ENCODE measurements at places on chromosomes 7 and 10.

DNA sequence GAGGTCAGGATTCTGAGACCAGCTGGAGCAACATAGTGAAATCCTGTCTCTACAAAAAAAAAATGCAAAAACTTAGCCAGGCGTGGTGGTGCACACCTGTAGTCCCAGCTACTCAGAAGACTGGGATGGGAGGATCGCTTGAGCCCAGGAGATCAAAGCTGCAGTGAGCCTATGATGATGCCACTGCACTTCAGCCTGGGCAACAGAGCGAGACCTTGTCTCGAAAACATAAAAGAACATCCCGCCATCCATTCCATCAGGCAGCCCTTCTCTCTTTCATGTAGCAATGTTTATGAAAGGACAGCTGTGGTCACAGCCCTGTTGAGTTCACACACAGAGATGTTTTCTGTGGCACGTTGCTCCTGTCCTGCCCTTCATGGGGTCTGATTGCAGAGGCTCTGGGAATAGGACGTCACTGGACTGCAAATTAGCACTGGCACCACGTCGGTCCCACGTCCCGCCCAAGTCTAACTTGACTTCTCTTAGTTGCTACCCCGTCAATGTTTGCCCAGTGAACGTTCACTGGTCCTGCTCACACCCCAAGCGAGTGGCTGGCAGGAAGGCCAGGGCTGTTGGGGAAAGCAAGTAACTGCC, 64.5 kb upstream of the MYL10 start:
- DNase-seq: no peak

DNA sequence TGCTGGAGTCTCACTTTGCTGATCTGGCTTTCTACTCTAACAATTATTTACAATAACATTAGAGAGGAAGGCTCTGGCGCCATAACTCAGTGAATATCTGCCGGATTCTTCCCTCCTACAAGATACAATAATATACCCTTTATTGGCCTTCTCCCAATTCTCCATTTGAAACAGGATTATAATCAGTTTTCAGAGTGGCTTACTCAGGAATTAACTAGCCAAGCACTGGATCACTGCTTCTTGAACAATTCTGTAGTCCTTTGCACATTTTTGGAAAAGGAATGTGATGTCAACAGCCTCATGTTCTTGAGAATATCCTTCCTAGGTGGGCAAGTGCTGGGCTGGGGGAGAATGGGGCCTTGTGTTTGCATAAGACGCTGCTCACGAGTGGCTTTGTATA, 125.9 kb downstream of the HIPK2 start:
- DNase-seq: no peak

- DNase-seq: no peak
Observed at GRCh38 chr10:124090601-124091209, 2.7 kb downstream of the CHST15 start.

- DNase-seq: no peak
Observed at GRCh38 chr10:30581779-30582380, 47.7 kb downstream of the LYZL2 start.

GRCh38 chr7:121595758-121596696, 199.9 kb upstream of the FAM3C start:
- DNase-seq: no peak

GRCh38 chr7:157389951-157390730, 53.3 kb downstream of the DNAJB6 start:
- no peak for DNase-seq

- DNase-seq: no peak
Observed at GRCh38 chr7:131604841-131605279, 48.4 kb upstream of the PODXL start.

- no peak for DNase-seq
Observed at GRCh38 chr7:135877805-135878204, 99.4 kb downstream of the MTPN start.

- no peak for DNase-seq
Observed at GRCh38 chr10:47420305-47421056, 36.4 kb upstream of the ZNF488 start.

- DNase-seq: peak; percentile 24
Observed at GRCh38 chr7:130242198-130243014, 24.3 kb upstream of the CPA2 start.

DNA sequence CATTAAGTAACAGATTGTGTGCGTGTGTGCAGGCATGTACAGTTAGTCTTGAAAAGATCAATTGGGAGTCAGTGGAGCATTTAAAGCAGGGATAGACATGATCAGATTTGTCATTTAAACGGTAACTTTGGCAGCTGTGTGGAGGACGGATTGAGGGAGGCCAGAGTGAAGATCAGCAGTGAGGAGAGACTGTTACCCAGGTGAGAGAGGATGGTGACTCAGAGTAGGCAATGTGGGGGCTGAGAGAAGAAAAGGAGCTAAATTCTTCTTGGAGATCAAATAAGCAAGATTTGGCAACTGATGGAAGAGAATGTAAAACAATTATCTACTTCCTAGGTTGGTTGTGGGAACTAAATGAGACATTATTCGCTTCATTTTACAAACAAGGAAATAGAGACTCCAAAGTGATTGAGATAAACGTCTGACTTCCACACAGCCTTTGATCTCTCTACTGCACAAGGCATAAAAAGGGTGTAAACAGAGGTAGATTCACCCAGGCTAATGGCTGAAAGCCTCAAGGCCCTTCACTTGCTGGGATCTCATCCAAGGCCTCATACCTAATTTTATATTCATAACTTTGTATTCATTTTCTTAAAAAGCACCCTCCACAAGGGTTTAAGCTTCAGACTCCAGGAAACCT, 665.1 kb upstream of the GALNT17 start:
- no peak for DNase-seq

GRCh38 chr7:4711634-4712033, 29.5 kb downstream of the FOXK1 start:
- DNase-seq: no peak

GRCh38 chr10:13989616-13990015, 341.1 kb downstream of the FRMD4A start:
- no peak for DNase-seq

GRCh38 chr7:1752771-1753563, 82.9 kb downstream of the ELFN1 start:
- DNase-seq: no peak

DNA sequence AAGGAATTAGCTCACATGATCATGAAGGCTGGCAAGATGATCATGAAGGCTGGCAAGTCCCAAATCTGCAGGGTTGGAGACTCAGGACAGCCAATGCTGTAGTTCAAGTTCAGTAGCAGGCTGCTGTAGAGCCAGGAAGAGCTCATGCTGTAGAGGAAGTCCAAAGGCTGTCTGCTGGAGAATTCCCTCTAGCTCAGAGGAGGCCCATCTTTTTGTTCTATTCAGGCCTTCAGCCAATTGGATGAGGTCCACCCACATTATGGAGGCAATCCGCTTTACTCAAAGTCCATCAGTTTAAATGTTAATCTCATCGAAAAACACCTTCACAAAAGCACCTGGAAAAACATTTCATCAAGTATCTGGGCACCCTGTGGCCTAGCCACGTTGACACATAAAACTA, 24.8 kb upstream of the FAM171A1 start:
- no peak for DNase-seq

- DNase-seq: no peak
Observed at GRCh38 chr10:23499372-23500132, 60.7 kb downstream of the OTUD1 start.

- DNase-seq: no peak
Observed at GRCh38 chr7:155344270-155344617, 46.6 kb downstream of the INSIG1 start.

GRCh38 chr7:87075671-87076404, 16.4 kb upstream of the ELAPOR2 start:
- no peak for DNase-seq

GRCh38 chr7:23268167-23268566, 21.6 kb downstream of the GPNMB start:
- no peak for DNase-seq

DNA sequence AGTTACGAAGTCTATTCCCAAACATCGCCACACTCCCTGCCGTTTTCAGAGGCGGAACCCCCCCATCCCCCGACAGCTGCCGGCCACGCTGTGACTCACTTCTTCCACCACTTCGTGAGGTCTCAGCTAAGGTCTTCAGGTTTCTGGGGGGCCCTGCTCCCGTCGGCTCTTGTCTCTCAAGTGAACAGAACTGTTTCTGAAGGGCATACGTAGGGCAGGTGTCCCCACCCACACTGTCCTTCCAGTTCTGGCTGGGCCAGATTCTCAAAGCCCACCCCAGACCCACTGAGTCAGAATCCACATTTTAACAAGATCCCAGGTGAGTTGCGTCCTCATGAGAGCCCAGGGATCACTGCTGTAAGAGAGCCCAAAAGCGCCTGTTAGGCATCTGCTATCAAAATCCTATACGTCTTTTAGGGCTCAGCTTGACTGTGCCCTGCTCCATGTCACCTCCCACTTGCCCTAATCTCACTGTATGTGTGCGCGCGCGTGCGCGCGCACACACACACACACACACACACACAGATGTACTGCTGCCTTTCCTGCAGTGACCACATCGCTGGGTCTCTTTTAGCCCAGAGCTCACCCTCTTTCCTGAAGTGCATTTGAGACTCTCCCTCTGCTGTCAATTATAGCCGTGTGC, 78.8 kb downstream of the PROSER2 start:
- DNase-seq: no peak

Data from Panc1 (cell line).